Stimulated activated CD8-positive, alpha-beta memory T cell treated with anti-CD3 and anti-CD28 coated beads, Interleukin-4, amount 100 ng/mL, for 1 hour (primary cell): ENCODE measurements at places on chromosomes 2 and 18.

DNA sequence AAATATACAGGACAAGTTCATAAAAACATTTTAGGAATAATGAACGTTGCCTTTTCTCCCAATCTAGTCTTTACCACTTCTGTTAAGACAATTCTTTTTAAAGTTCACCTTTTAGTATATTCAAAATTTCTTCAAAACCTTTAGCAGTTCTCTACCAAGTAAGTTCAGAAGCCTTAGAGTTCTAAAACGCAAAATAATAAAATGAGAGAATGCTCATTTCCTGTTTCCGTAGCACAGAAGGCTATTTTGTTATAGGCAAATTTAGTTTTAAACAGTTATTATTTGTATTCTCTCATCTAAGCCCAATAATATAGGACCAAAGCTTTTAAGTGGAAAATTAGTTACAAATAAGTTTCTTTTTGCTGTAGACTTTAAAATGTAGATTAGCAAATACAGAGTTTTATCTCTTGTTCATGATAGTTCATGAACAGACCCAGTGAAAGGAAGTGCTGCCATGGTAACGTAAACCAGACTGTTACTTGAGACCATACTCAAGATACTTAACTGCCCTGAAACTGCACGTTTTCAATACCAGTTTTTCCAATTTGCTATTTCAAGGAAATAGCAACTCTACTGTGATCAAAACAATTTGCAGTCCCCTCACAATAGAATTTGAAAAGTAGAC, 173.1 kb upstream of the STON1 start:
- no peak for DNase-seq

DNA sequence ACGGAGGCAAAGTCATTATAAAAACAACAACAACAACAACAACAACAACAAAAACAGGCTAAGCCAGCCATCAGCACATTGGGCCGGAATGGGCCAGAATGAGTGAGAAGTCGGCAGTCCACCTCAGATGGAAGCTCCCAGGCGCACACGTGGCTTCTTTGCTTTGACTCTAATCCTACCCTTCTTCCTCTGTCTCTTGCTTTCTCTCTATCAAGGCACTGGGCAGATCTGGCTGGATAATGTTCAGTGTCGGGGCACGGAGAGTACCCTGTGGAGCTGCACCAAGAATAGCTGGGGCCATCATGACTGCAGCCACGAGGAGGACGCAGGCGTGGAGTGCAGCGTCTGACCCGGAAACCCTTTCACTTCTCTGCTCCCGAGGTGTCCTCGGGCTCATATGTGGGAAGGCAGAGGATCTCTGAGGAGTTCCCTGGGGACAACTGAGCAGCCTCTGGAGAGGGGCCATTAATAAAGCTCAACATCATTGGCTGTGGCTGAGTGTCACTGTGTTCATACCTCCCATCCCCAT, 52.2 kb downstream of the MARCO start:
- DNase-seq = no peak

DNA sequence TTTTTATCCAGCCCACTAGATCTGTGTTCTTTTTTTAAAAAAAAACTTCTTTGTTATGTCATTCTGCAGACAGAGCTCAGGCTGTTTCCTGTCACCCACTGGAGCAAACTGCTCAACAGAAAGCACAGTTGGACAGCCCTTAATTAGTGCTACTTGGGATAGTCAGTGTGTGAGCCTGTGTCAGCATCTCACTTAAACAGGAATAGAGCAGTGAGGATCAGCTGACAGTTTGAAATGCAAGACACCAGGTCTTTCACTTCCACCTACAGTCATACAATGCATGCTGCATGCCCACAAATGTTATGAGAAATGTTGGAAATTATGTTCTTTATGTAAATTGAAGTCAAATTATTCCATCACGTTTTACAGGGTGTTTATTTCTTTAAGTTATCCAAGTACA, 174.9 kb downstream of the NR4A2 start:
- DNase-seq = no peak

GRCh38 chr2:148876202-148876594, 1.2 kb downstream of the KIF5C start:
- no peak for DNase-seq

DNA sequence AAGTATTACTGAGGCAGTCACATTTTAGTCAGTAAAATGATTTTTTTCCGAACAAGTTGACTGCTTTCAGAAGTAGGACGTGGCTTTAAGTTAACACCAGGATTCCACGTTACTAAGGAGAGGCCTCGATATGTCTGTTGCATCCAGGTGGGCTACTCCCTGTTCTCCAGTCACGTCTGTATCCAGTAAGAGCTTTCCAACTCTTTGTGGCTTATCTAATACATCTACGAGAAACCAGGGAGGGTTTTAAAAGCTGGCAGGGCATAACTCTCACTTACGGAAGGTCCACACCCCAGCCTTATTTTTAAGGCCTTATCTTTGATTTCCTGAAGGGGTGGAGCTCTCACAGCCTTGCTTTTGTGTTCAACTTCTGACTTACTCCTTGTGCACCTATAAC, 99.2 kb downstream of the SLC8A1 start:
- no peak for DNase-seq

DNA sequence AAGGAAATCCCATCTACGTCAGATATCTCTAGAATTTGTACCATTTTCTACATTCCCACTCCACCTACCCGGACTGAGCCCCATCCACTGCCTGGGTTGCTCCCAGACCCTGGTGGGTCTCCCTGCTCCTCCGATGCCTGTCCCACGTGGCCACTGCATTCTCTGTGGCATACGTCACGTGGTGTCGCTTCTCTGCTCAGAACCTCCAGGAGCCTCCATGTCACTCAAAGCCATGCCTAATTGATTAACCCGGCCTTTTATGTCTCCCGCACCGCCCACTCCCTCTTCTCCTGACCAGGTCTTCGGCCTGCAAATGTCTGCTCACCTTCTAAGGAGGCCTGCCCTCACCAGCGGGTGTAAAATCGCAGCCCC, 176.6 kb downstream of the HDAC4 start:
- no peak for DNase-seq

GRCh38 chr2:176466918-176467452, 197.7 kb downstream of the MTX2 start:
- DNase-seq = no peak

DNA sequence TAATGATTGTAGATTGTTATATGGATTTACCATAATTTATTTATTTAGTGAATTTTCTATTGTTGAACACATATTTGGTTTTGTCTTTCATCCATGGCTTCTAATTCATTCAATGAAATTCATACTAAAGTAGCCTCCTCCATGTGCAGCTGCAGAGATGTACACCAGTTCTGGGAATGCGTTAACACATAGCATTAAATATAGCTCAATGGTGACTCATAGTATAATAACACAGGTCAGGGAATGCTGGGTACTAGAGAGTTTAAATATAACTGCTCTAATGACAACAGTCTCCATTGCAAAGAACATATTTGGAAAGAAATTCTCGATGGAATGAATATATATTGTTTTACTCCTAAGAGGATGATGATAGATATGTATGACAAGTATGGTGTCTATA, 1190.2 kb upstream of the NRXN1 start:
- no peak for DNase-seq

GRCh38 chr18:2036086-2036485, 535.2 kb downstream of the METTL4 start:
- no peak for DNase-seq

DNA sequence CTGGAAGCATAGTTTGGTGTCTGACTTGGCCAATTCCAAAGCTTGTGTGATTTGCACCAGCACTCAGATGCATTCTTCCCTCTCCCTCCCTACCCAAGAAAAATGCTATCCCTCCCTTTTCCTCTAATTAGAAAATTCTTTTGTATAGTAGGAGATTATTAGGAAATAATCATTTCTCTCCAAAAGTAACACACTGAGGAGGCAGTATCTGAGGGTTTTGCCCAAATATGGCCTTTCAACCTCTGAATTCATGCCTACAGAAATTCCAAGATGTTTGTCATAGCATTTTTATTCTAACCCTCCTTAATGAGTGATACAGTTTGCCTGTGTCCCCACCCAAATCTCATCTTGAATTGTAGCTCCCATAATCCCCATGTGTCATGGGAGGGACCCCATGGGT, 5.0 kb upstream of the TMEM18 start:
- DNase-seq = no peak

GRCh38 chr2:6443061-6443823, 422.5 kb downstream of the CMPK2 start:
- DNase-seq = no peak

- DNase-seq = no peak
Observed at GRCh38 chr2:128433911-128434550, 115.4 kb upstream of the HS6ST1 start.

GRCh38 chr18:24014062-24014985, at the start of gene TTC39C:
Gene TTC39C, plus strand, starts transcription at chr18:24014754. Its CDS starts 118 bp downstream, at chr18:24014872.
- peak; percentile 62 for DNase-seq

DNA sequence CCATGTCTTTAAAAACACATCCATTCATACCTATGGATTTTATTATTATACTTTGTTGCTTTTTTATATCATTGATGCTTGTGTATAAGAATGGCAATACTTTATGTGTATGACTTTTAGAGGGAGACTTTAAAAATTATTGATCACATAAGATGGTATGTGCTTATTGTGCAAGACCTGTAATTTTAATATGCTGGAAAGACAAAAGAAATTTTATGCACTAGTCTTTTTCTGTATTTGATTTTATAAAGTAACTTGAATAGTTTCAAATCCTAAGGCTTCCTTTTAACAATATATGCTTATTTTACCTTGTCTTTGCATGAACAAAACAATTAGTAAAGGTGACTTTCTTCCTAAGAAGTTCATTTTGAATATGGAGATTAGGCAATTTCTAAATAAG, 226.4 kb downstream of the PARD3B start:
- DNase-seq = no peak

GRCh38 chr2:157936406-157936805, 60.3 kb upstream of the ACVR1 start:
- DNase-seq = no peak

DNA sequence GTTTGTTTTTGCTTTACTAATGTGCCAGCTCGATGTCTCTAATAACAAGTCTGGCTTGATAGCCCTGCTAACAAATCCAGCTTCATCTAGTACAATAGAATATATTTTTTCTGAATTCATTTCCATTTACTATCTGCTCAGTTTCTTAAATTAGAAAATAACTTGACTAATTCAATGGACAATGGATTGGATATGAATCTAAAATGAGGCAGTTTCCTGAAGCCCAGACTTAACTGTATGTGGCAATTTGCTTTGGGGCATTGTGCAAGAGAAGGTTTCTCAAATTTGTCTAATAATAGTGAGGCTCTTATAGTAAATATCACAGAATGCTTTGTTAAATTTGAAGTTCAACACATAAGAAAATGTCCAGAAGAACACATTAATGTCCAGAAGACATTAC, 25.8 kb downstream of the CALCRL start:
- no peak for DNase-seq

- DNase-seq = no peak
Observed at GRCh38 chr18:62539284-62540165, 16.7 kb downstream of the ZCCHC2 start.

DNA sequence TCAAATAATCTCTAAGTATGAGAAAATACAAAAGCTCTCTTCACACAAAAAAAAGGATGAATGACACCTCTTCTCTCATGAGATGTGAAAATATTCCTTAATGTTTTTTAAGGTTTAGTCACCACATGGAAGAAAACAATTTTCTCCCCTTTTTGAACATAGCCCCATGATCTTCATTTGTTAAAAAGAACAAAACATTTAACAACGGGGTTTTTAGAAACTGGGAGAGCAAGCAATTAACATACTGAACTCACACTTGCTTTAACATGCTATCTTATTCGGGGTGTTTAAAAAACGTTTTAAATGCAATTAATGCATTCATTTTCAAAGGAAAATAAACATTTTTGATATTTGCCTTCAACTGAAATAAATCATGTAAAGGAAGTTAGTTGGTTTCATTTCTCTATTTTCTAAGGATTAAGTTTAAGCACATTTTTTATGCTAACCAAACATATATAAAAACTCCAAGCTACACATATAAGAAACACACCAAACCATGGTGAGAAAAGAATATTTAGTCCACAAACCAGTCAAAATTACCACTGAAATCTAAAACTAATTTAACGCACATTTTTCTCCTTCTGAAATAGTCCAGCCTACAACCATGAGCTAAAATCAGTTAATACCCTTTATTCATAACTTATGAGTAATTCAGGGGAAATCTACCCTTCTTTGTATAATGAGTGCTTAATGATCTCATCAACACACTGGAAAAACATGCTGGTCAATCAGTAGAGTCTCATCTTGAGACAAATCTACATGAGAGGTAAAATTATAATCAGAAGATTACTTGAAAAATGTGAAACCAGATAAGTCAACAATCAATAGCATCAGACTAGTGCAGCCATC, 8.2 kb downstream of the FBXO11 start:
- no peak for DNase-seq

GRCh38 chr2:31539505-31539904, 41.2 kb downstream of the SRD5A2 start:
- no peak for DNase-seq

DNA sequence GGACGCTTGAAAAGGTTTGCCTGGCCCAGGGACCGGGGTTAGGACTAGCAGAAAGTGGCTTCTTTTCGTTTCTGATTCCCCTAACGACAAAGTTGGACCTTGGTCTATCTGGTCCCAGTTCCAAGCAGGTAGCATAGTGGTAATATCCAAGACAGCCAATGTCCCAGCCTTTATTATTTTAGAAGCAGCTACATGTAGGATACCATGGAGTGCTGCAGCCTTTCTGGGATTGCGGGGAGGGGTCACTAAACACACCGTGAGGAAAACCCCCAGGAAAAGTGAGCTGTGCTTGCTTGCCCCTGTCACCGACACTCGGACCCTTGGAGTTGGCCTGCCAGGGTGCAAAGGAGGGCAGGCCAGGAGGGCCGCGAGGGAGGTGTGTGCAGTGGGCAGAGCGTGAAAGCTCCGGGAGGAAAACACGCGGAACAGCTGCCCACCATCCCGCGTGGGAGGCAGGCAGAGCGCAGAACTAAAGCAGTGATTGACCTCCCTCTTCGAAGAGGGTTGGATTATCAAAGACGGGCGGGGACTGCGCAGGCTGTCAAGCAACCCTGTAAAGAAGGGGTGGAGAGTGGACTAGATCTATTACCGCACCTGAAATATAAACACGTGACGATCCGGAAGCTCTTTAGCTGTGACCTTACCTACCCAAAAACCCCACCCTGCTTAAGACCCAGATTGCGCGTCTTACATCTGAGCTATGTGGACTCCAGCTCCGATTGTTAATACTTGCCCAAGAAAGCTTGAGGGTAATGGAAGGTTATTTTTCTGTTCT, 624 bp upstream of the MAP4K3 start:
- peak; percentile 7 for DNase-seq

DNA sequence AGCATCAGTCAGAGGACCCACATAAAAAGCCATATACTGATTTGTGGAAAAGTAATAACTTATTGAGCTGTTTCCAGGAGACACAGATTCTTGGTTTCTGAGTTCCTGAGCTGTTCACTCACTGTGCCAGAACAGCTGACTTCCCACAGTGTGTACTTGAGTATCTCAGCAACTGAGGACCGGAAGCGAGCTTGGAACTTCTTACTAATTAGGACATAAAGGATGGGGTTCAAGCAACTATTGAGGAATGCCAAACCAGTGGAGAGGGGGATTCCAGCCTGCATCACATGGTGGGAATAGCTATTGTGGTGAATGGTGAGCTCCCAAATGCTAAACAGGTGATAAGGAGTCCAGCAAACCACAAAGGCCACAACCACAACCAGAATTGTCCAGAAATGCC, 16.4 kb downstream of the EEF1B2 start:
- no peak for DNase-seq

GRCh38 chr18:35345460-35345921, 1.3 kb upstream of the ZNF24 start:
- DNase-seq = no peak

- DNase-seq = no peak
Observed at GRCh38 chr2:120583121-120583520, 152.5 kb upstream of the GLI2 start.
